ENCODE measurements at places on chromosomes 12 and 14. TPM values are rescaled to one million over a fixed set of nuclear protein-coding genes. Genes with fewer than 3 reads are reported as not detected.

DNA sequence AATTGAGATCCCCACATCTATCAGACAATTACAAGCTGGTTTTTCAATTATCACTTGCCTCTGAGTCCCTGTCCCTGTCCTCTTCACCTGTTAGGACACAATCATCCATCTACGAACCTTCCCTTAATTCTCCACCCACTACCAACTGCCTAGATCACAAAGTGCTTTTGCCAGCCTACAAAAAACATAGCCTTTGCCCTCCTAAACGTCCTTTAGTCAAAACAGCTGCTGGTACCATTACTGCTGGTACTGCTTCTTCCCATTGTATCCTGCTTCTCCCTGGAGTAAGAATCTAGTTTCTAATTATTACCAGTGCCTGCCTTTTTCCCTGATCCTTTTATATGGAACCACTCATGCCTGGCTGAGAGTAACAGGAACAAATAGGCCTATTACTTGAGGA, 82.1 kb downstream of the CPNE8 start:
- H3K27me3 ChIP-seq = no peaks in the 10 kb centered on the region
- H3K27ac ChIP-seq = no peak overlapping the region
- no peaks in the 10 kb centered on the region for H3K36me3 ChIP-seq
- no peaks in the 10 kb centered on the region for H3K4me1 ChIP-seq
- no peak overlapping the region for H3K4me3 ChIP-seq
- DNase-seq = no peak

The NRIP2 gene
- 0.61 TPM for total RNA-seq

DNA sequence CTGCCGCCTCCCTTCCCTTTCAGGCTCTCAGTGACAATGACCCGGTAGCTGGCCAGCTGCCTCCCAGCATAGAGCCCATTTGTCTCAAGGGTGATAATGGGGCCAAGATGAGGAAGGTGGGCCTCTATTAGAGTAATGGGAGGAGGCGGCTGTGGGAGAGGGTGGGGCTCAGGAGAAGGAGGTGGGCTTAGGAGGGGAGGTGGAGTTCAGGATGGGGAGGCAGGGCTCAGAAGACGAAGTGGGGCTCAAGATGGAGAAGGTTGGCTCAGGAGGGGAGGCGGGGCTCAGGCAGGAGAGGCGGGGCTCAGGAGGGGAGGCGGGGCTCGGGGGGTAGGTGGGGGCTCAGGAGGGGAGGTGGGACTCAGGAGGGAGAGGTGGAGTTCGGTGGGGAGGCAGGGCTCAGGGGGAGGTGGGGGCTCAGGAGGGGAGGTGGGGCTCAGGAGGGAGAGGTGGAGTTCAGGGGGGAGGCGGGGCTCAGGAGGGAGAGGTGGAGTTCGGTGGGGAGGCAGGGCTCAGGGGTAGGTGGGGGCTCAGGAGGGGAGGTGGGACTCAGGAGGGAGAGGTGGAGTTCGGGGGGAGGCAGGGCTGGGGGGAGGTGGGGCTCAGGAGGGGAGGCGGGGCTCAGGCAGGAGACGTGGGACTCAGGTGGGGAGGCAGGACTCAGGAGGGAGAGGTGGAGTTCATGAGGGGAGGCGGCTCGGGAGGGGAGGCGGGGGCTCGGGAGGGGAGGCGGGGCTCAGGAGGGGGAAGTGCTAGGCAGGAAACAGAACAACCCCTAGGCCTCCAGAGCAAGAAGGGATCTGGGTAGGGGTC, 36.8 kb downstream of the IQSEC3 start:
- H3K36me3 ChIP-seq = no peaks in the 10 kb centered on the region
- no peak overlapping the region for H3K4me3 ChIP-seq
- peaks cover 26% of the 10 kb centered on the region for H3K27me3 ChIP-seq
- no peak overlapping the region for H3K27ac ChIP-seq
- peak; percentile 41 for DNase-seq

- no peaks in the 10 kb centered on the region for H3K4me1 ChIP-seq
- no peaks in the 10 kb centered on the region for H3K27me3 ChIP-seq
- no peak overlapping the region for H3K27ac ChIP-seq
- no peak for DNase-seq
These were observed 146.8 kb upstream of the DIO2 start for GRCh38 chr14:80358112-80358511.

DNA sequence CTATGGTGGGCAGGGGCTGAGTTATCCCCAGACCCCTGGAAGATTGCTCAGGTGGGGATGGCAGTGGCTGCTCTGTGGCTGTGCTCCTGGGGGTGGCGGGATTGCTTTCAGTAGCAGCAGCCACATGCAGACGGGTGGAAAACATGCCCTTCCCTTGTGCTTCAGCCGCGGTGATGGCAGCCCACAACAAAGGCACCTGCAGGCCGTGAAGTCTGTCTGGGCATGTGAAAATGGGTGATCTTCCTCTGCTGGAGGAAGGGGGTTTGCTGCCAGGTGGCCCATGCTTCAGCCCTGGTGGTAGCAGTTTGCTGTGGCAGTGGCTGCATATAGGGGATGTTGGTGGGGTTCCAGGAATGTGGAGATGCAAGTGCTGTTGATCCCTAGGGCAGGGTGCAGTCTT, 326.2 kb upstream of the RGS6 start:
- H3K27ac ChIP-seq = no peak overlapping the region
- no peaks in the 10 kb centered on the region for H3K36me3 ChIP-seq
- no peaks in the 10 kb centered on the region for H3K4me1 ChIP-seq
- DNase-seq = no peak

The HOXC4 gene
- 0.61 TPM for total RNA-seq

The TMEM119 gene
- 43.8 TPM for total RNA-seq

DNA sequence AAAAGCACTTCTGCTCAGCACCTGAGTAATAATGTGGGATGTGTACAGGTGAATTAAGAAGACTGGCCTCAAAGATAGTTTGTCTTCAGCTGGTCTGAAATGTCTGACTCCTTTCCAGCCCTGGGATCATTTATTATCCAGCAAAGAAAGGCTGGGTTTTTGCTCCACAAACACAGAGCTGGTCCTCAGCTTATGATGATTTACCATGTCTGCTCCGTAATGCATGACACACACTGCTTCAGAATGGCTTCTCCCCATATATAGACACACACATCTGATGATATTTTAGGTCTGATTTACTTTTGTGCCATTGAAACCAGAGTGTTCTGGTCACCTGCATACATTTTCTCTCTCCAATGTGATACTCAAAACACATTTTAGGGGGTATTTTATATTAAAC, 225.0 kb downstream of the SLC25A21 start:
- H3K27ac ChIP-seq = no peak overlapping the region
- no peaks in the 10 kb centered on the region for H3K36me3 ChIP-seq
- H3K4me1 ChIP-seq = no peaks in the 10 kb centered on the region
- no peaks in the 10 kb centered on the region for H3K27me3 ChIP-seq
- no peak overlapping the region for H3K4me3 ChIP-seq

The NANOG gene
- total RNA-seq = not detected

DNA sequence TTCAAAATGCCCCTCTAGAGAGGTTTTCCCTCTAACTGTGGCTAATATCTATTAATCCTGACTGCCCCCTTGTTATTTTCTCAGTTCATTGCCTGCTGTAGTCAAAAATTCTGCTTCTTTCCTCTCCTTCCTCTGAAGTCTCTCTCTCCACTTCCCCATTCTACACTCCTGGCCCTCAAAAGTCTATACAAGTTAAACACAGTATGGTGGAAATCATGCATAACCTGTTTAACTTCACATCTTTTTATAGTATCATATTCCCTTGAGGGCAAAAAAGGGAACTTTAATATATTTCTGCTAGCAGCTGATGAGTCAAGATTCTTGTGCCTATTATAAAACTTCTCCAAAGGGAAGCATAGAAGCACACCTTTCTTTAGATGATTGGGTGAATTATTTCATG, 16.7 kb downstream of the GRIP1 start:
- no peak overlapping the region for H3K27ac ChIP-seq
- DNase-seq = no peak
- H3K4me3 ChIP-seq = no peak overlapping the region
- H3K36me3 ChIP-seq = no peaks in the 10 kb centered on the region
- H3K27me3 ChIP-seq = no peaks in the 10 kb centered on the region

DNA sequence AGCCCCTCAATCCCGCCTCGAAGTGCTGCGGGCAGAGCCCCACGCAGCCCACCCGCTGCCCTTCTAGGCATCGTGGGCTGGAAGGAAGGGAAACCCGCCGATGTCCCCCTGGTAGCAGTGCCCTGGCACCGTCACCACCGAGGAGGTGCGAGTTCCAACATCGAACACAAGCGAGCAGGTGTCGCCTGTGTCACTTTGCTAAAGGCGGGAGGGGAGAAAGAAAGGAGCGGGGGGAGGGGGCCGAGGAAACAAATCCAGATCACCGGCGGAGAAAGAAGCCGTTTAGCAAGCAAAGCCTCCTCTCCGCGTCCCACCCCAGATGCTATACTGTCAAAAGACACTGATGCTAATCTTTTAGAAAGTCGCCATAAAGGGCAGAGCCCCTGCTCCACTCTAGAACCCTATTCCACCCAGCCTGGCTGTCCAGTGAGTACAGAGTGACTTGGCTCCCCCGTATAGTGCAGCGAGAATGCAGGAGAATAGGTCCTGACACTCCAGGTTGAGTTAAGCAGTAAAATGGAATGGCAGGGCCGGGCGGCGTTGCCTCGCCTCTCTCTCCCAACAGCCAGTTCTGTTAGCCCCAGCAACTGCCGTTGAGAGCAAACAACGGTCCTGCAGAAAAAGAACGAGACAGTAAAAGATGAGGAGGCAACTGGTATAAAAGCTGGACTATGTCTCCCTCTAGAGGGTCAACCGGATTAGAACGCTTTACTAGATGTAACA, 67.9 kb upstream of the USP15 start:
- H3K4me3 ChIP-seq = peak overlapping the region; percentile 29
- no peaks in the 10 kb centered on the region for H3K36me3 ChIP-seq
- DNase-seq = peak; percentile 65
- peaks cover 29% of the 10 kb centered on the region for H3K4me1 ChIP-seq
- peaks cover 37% of the 10 kb centered on the region for H3K27me3 ChIP-seq
- H3K27ac ChIP-seq = no peak overlapping the region

The NOP9 gene
- total RNA-seq = 21.4 TPM

- no peak for DNase-seq
- H3K36me3 ChIP-seq = no peaks in the 10 kb centered on the region
- no peak overlapping the region for H3K4me3 ChIP-seq
- H3K27ac ChIP-seq = no peak overlapping the region
These were observed 223.4 kb downstream of the SPTSSA start for GRCh38 chr14:34238610-34239009.

The ZCCHC8 gene
- 21.2 TPM for total RNA-seq

DNA sequence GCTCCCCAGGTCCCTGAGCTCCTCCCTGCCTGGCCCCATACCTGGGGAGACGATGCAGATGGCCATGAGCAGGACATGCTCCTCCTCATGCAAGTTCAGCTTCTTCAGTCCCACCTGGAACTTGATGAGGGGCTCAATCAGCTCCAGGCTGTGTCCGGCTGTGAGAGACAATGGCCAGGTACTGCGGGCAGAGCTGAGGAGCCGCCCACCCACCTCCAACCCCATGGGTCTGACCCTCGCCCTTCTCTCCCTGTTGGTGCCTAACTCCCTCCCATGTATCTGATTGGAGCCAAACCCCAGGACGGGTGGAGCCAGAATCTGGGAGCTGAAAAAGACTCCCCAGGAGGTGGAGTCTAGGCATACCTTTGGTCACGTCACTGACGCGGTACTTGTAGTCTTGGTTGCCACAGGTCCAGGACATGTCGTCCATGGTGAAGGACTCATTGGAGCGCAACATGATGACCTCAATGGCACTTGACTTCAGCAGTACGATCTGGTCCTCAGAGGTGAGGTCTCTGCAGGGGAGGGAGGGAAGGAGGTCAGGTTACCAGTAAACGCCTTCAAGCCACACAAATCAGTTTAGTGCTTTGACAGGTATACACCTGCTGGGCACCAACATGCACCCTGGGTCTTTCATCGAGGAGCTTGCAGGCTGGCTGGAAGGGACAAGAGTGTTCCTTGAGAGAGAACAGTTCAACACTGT, 26.7 kb upstream of the HDAC7 start:
- peaks cover 9% of the 10 kb centered on the region for H3K4me1 ChIP-seq
- H3K4me3 ChIP-seq = no peak overlapping the region
- H3K27me3 ChIP-seq = no peaks in the 10 kb centered on the region
- DNase-seq = no peak
- H3K36me3 ChIP-seq = peaks cover 8% of the 10 kb centered on the region

GRCh38 chr14:71645656-71646055, 286.6 kb upstream of the RGS6 start:
- no peaks in the 10 kb centered on the region for H3K4me1 ChIP-seq
- H3K36me3 ChIP-seq = no peaks in the 10 kb centered on the region
- DNase-seq = no peak
- H3K4me3 ChIP-seq = no peak overlapping the region
- no peak overlapping the region for H3K27ac ChIP-seq
- no peaks in the 10 kb centered on the region for H3K27me3 ChIP-seq

- no peaks in the 10 kb centered on the region for H3K27me3 ChIP-seq
- no peak overlapping the region for H3K27ac ChIP-seq
- H3K36me3 ChIP-seq = no peaks in the 10 kb centered on the region
- no peaks in the 10 kb centered on the region for H3K4me1 ChIP-seq
- no peak overlapping the region for H3K4me3 ChIP-seq
- no peak for DNase-seq
These were observed 26.1 kb upstream of the DIO3 start for GRCh38 chr14:101535232-101535631.

DNA sequence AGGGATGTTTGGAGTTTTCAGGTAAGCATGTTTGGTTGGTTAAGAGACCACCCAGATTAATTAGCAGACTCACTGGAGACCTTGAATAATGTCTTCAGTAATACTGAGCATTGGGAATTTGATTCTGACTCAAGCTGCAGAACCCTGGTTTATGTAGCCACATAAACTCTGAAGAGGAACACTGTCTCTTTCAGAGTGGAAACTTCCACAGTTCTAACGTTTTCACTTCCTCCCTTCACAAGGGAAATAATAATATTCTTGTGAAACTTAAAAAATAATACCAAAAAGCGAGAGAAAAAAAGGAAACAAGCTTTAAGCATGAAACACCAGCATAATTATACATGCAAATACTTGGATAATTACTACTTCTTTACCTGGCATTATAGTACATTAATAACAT, 40.0 kb upstream of the ST8SIA1 start:
- H3K27me3 ChIP-seq = no peaks in the 10 kb centered on the region
- H3K4me1 ChIP-seq = no peaks in the 10 kb centered on the region
- no peaks in the 10 kb centered on the region for H3K36me3 ChIP-seq
- H3K4me3 ChIP-seq = no peak overlapping the region
- no peak overlapping the region for H3K27ac ChIP-seq

- no peak overlapping the region for H3K27ac ChIP-seq
- H3K4me3 ChIP-seq = no peak overlapping the region
- DNase-seq = no peak
- H3K4me1 ChIP-seq = no peaks in the 10 kb centered on the region
- no peaks in the 10 kb centered on the region for H3K36me3 ChIP-seq
These were observed 357.4 kb downstream of the ATP23 start for GRCh38 chr12:58298803-58299202.

- H3K4me3 ChIP-seq = no peak overlapping the region
- H3K4me1 ChIP-seq = no peaks in the 10 kb centered on the region
- no peak for DNase-seq
- no peaks in the 10 kb centered on the region for H3K27me3 ChIP-seq
These were observed 247.4 kb downstream of the GALC start for GRCh38 chr14:87745507-87746118.

The SRRM4 gene
- total RNA-seq = 0.12 TPM

- no peak for DNase-seq
- H3K4me3 ChIP-seq = no peak overlapping the region
- H3K36me3 ChIP-seq = no peaks in the 10 kb centered on the region
- no peaks in the 10 kb centered on the region for H3K4me1 ChIP-seq
These were observed 115.4 kb downstream of the KLHL28 start for GRCh38 chr14:44846232-44846824.

Measured in upper lobe of right lung (tissue), 1 donor.